ENCODE measurements at places on chromosomes 7 and 10.

GRCh38 chr7:110001254-110001938 is 1089.5 kb upstream of the LRRN3 start:
- no peak for DNase-seq

GRCh38 chr10:58372607-58373441 is 12.4 kb upstream of the TFAM start:
- DNase-seq: no peak

DNA sequence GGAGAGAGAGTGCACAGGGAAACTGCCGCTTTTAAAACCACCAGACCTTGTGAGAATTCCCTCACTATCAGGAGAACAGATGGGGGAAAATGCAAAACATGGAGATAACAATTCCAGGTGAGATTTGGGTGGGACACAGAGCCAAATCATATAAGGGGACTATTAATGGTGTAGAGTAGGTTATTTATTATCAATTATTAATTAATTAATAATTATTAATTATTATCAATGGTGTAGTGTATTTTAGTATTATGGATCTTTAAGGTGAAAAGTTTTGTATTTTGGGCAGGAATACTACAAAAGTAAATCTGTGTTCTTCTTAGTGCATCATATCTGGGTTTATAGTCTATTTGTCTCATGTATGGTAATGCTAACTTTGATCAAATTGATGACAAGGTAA is 377.7 kb upstream of the KCND2 start:
- DNase-seq: no peak

DNA sequence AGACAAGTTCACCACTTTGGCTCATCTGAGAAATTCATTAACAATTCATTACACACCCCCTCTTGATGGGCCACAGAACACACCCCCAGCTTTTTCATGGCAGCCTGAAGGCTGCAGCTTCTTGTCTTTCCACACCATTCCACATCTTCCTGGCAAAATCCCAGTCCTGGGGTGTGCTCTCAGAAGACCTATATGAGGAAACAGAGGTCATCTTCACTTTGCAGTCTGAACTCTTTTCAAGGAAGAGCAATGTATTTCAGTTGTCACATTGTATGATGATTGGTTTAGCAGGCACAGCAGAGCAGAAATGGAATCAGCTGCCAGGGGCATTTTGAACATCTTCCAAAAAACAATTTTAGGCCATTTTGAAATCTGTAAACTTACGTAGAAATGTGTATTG is 7.8 kb upstream of the LRRC27 start:
- DNase-seq: no peak
